ENCODE measurements at places on chromosomes 2 and 18.

DNA sequence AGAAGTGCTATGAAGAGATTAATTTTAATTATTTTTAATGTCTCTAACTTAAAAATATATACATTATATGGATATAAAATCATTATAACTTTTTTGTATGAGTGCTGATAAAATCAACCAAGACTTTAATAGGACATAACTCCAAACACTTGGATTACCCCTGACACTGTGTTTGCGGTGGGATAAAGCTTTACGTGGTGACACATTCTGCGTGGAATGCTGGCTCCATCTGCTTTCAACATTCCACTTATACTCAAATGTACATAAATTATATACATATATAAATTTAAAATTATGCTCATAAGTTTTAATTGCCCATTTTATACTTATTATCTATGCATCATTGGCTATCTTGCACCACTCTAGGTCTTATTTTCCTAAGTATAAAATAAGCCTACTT, 30.5 kb downstream of the LINC00305 start:
- no peak for DNase-seq

- DNase-seq = no peak
Measured at GRCh38 chr2:16194931-16195680, 254.8 kb downstream of the MYCN start.

- no peak for DNase-seq
Measured at GRCh38 chr2:82124629-82125028, 1820.1 kb upstream of the LRRTM1 start.

DNA sequence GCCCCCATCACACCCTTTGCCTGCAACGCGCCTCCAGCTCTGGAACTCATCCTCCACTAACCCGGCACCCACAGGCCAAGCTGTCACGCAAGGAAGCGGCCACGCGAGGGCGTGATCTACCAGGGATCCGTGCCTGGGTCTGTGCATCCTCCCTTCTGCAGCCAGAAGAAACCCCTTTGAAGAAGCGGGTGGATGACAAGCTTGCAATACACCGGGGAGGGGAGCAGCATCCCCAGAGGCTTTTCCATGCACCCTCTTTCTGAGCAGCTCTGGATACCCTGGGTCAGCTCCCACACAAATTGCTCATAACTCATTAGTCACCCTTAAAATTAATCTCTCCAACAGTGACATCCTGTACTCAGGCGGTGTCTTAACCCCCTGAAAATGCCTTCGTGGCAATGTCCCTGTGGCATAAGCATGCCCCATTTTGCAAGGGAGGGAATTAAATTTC, 47.6 kb downstream of the PDCL3 start:
- no peak for DNase-seq

DNA sequence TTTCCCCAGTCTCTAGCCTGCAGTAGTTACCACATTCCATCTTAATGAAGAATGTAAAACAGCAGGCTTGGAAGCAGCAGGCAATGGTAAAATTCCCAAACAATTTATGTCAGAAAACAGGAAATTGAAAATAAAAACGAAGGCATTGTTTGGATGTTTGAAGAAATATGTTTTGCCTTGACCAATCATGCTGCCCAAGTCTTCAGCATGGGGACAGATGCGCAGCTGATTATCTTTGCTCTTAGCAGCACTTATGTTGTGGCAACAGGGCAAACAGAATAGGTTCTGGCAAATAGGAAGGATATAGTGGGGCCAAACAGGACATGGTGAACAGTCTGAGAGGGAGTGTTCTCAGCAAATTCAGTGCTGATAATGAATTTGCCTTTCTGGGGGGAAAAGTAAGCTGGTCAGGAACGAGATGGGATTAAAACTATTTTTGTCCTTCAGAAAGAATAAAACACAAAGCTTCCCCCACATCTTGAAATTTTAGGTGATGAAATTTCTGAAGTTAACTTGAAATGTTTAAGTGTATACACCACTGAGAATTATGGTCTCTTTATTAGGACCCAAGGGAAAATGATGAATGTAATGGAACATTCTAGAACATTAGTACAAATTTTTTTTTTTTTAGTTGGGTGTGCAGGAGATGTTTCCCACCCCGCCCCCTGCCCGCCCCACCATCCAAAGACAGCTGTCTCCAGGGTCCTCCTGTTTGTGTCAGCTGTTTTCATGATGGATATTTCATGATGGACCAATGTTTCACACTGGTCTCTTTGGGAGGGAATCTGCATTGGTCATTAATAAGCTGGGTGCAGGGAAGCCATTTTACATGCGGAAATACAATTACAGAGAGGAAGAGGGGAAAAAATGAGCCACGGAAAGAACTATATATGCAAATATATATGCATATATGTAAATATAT, 239.5 kb upstream of the REV1 start:
- no peak for DNase-seq

- no peak for DNase-seq
Measured at GRCh38 chr2:13876491-13877037, 756.0 kb upstream of the LRATD1 start.

GRCh38 chr2:214536625-214537024, 125.8 kb downstream of the VWC2L start:
- no peak for DNase-seq

GRCh38 chr2:131093696-131094462, 619 bp upstream of the FAM168B start:
- DNase-seq = peak; percentile 45

DNA sequence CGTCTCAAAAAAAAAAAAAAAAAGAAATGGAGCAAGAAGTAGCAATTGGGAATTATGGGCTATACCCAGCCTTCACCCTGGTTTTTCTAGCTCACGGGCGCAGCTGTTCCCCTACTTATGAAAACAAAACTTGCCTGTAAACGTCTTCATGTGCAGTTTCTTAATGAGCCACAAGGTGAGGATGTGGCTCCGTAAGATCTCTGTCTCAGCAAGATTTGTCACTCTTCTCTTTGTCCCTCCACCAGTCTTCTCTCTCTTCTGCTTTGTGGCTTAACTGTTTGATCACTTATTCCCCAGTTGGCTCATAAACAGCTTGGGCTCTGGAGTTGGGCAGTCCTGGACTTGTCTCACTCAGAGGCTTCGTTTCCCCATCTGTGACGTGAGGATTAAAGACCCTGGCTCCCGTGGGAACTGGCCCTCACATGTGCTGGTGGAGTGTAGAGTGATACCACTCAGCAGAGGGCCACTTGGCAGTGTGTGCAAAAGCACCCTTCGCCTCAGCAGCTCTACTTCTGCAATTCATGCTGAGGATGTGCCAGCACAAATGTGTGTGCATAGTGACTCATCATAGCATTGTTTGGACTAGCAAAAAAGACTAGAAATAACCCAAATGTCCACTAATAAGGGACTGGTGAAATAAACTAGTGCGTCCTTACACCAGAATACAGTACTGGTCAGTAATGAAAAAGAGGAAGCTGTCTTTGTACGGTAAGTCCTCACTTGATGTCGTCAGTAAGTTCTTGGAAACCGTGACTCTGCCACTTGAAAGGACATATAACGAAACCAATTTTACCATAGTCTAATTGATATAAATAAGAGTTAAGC, 8.7 kb downstream of the CEP68 start:
- DNase-seq = no peak

DNA sequence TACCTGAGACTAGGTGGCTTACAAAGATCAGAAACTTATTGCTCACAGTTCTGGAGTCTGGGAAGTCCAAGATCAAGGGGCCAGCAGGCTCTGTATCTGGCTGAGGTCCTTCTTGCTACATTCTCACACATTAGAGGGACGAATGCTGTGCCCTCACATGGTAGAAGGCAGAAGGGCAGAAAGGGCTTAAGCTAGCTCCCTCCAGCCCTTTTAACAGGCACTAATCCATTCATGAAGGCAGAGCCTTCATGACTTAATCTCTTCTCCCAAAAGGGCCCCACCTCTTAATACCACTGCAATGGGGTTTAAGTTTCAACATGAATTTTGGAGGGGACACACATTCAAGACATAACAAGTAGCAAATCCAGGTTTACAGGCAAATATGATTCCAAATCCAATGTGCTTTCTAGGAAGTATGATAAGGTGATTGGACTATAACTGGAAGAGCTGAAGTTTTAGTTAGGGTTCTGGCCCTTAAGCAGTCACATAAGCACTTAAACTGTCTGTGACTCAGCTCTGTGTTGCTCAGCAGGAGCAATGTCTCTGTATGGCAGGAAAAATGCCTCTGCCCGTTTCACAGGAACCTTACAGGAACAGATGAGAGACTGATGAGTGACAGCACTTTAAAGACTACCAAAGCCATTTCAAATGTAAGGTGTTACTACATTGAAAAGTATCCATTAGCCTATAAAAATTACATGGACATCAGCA, 119.6 kb upstream of the PTPRM start:
- DNase-seq = no peak

DNA sequence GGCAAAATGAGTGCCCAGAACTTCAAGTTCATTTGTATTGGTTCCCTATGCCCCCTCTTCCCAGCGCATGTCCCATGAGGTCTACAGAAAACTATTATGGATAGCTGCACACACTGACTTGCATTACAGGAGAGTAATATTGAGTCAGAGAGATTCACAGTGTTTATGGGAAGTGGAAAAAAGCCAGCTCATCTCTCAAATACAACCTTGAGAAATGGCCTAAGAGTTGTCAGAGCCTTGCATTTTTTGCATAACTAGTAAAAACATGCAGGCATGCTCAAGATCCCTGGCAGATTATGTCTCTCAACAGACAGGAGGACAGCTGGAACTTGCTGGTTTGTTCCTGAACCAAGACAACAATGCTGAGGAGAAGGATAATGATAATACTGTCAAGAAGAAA, 1292.8 kb downstream of the DSC3 start:
- no peak for DNase-seq

GRCh38 chr18:56575819-56576663, 62.4 kb downstream of the TXNL1 start:
- DNase-seq = no peak

- no peak for DNase-seq
Measured at GRCh38 chr2:205764270-205764746, 82.0 kb downstream of the NRP2 start.

GRCh38 chr2:121289271-121289670, 4.3 kb upstream of the TFCP2L1 start:
- no peak for DNase-seq

DNA sequence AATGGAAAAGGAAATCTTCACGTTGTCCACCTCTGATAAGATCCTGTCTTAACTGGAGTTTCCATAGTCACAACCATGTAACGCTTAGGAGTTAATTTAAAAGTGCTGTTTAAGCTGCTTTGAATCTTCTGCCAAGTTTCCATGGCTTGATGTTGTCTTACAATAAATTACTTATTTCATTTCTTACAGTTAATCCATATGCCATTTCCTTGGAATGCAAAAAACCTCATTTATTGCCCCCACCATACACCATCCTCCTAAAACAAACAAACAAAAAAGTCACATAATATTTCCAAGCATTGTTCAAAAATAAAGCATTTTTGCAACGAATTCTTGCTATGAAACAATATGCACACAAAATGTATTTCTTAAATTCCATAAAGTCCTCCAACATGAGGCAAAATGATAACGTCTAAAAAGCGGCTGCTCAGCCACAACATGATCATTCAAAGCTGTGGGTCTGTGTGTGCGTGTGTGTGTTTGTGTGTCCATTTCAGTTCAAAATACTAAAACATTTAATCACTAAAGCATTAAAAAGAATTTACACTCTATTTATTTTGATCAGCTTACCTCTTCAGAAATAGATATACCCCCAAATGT, 46.8 kb upstream of the PXDN start:
- DNase-seq = no peak

GRCh38 chr2:46382331-46383112, 85.3 kb downstream of the EPAS1 start:
- no peak for DNase-seq

GRCh38 chr2:203578759-203579643, 43.9 kb upstream of the RAPH1 start:
- peak; percentile 89 for DNase-seq

- no peak for DNase-seq
Measured at GRCh38 chr2:98180456-98180855, 93.5 kb downstream of the VWA3B start.

- DNase-seq = no peak
Measured at GRCh38 chr18:3874125-3874524, 424.2 kb downstream of the TGIF1 start.

DNA sequence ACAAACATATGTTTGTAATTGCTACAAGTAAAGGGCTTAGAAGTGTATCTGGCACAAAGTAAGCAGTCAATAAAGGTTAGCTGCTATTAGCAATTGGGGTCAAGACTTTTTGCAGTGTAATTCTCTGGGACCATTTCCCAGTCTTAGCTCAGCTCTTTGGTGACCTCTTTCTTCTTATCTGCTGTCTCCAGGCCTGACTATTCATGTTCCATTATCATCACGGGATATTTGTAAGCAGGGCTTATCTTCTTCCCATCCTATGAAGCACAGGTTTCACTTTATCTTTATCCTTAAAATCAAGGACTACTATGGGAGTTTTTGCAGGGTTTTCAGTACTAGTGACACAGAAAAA, 131.7 kb downstream of the DOCK10 start:
- DNase-seq = no peak

GRCh38 chr18:46155641-46156051, 51.5 kb downstream of the HAUS1 start:
- DNase-seq = no peak

- DNase-seq = no peak
Measured at GRCh38 chr2:97966545-97967215, 29.1 kb downstream of the TMEM131 start.

GRCh38 chr2:226796840-226797288, 2.8 kb downstream of the IRS1 start:
- DNase-seq = no peak

DNA sequence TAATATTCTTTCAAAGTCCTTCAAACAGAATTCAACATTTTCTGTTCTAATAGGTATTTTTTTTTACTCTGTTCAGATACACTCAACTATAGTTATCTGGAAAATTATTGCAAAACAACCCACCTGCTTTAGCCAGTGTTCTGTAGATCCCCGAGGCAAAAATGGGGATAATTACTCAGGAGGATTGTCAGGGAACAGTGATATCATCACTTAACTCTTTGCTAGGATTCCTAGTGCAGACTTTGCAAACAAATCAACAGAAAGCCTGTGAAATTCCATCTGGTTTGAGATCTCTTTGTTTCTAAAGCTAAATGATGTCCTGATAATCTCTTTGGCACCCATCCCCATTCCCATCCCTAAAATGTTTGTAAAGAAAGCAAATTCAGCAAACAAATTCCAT, 413.6 kb upstream of the MEIS1 start:
- no peak for DNase-seq

DNA sequence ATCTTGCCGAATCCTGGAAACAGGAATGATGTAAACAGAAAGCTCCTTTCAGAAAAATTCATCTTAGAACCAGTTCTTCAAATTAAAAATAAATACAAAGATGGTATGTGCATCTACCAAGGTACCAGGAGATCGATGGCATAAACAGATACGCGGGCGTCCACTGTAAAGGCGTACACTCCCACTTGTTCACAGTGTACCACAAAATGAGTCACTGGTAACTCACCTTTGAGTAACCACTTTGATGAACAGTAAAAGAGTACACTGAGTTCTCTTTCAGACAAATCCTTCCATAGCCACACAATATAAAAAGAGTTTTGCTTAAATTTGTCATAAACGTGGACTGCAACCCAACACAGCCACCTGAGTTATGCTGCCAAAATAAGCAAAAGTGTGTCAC, 128.3 kb downstream of the DNER start:
- no peak for DNase-seq

GRCh38 chr2:156157670-156158069, 174.9 kb downstream of the NR4A2 start:
- DNase-seq = no peak

All from NCI-H510A (cell line).